Esophagus muscularis mucosa (tissue), 4 donors: ENCODE measurements at places on chromosomes 12 and 14. TPM values are rescaled to one million over a fixed set of nuclear protein-coding genes. Genes with fewer than 3 reads are reported as not detected.
A peak's percentile ranks its signal among the peaks of the same experiment; 100 is the strongest.

DNA sequence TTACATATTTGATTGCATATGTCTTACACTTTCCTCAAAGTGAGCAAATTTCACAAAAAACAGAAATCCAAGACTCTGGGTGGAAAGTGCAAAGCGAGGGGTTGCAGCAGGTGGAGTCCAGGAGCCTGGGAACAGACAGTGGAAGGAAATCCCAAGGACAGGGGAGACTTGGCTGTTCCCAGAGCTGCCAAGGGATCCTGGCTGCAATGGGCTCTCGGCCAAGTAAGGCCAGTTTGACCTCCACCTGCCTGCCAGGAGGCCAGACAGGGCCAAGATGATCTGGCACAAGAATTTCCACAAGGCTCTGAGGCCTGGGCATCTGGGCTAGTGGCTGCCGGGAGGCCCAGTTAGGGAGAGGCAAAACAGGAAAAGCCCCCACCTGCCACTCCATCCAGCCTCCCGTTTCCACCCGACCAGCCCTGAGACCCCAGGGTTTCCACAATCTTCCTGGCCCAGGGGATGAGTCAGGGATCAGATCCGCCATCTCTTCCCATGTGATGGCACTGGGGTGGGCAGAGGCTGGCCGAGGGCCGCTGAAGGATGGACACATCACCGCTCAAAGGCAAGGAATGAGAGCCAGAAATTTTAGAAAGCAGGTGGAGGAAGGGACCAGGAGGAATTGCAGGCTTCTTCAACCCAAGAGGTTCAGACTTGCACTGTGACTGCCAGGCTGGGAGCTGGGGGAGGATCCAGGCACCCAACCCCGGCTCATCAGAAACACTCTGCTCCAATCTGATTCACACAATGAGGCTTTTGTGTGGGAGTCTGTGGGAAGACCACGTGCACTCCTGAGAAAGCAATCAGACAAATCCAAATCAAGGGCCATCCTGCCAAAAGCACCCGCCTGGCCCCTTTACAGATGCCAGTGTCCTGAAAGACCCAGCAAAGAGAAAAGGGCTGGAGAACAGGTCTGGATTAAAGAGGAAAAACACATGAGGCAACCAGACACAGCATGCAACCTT, 16.3 kb downstream of the SCARB1 start:
- DNase-seq = no peak
- peak overlapping the region; percentile 57 for H3K27ac ChIP-seq
- H3K4me3 ChIP-seq = no peak overlapping the region
- H3K27me3 ChIP-seq = no peaks in the 10 kb centered on the region
- H3K4me1 ChIP-seq = peaks cover 37% of the 10 kb centered on the region

GRCh38 chr12:128707488-128707887, 116.3 kb downstream of the SLC15A4 start:
- no peak overlapping the region for H3K27ac ChIP-seq
- no peaks in the 10 kb centered on the region for H3K36me3 ChIP-seq
- H3K27me3 ChIP-seq = no peaks in the 10 kb centered on the region
- H3K4me3 ChIP-seq = no peak overlapping the region

- no peaks in the 10 kb centered on the region for H3K4me1 ChIP-seq
- no peak overlapping the region for H3K27ac ChIP-seq
- no peak overlapping the region for H3K4me3 ChIP-seq
- no peak for DNase-seq
- no peaks in the 10 kb centered on the region for H3K36me3 ChIP-seq
Measured at GRCh38 chr12:130424858-130425697, 87.4 kb downstream of the PIWIL1 start.

DNA sequence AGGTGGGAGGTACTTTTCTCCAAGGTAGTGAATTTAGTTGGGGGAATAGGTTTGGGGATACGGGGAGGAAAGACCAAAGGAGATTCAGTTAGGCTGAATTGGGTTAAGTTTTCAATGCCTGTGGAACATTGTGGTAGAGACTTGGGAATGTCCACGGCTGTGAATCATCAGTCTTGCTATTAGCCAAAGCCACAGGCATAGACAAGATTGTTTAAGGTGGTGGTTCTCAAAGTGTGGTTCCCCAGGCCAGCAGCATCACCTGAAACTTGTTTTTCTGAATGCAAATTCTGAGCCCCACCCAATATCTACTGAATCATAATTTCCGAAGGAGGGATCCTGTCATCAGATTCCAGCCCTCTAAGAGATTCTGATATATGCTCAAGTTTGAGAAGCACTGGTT, 316.2 kb downstream of the EGLN3 start:
- H3K4me1 ChIP-seq = no peaks in the 10 kb centered on the region
- H3K4me3 ChIP-seq = no peak overlapping the region
- H3K36me3 ChIP-seq = no peaks in the 10 kb centered on the region
- no peak overlapping the region for H3K27ac ChIP-seq
- no peak for DNase-seq
- H3K27me3 ChIP-seq = no peaks in the 10 kb centered on the region

DNA sequence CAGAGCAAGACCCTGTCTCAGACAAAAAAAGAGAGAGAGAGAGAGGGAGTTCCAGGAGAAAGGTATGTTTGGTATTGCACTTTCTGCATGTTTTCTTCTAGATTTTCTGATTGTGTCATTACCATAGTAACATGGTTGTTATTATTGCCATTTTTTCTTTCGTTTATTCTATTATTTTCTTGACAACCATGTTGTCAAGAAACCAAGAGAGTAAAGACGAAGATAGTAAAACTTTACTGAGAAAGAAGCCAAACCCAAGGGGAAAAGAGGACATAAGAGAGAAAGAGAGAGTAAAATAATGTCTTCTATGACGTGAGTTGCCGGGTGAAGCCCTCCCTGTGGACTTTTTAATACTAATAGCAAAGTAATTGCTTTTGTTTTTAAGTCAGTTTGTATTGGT, 1186.0 kb upstream of the SEL1L start:
- no peaks in the 10 kb centered on the region for H3K4me1 ChIP-seq
- no peak overlapping the region for H3K27ac ChIP-seq
- H3K4me3 ChIP-seq = no peak overlapping the region

The DGKA gene
- total RNA-seq = 18.7 TPM
